ENCODE measurements at places on chromosomes 11 and 22.

- no peak for DNase-seq
Observed at GRCh38 chr22:30371981-30372380, 15.2 kb downstream of the CCDC157 start.

DNA sequence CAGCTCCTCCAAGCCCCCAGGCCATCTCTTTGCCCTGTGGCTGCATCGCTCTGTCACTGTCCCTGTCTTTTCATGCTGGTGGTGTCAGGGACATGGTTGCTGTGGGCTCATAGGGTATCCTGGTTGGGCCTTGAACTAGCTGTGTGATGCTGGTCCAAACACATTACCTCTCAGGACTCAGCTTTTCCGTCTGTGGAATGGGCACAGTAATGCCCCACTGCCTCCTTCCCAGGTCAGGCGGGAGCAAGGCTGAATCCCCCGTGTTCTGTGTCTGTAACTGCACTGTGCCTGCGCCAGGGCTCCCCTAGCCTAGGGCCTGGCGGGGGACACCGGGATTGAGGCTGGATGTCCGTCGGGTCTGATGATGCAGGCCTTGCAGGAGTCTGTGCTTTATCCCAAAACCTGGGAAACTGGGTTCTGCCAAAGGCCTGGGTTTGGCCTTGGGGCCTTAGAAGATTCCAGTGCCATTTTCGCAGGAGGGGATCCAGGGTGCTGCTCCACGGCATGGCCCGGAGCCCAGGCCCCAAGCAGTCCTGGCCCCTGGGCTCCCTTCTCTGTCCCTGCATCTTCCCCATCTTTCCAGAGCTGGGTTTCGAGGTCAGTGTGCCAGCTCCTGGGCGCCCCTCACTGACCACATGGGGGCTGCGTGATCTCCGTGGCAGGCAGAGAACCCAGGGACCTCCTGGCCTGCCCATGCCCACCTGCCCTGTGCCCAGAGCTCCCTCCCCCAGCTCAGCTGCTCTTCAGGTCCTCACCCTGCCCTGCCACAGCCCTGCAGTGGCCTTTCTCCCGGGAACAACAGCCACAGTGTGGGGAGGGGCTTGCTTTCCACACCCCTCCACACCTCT is 32.7 kb upstream of the CELSR1 start:
- peak; percentile 39 for DNase-seq

DNA sequence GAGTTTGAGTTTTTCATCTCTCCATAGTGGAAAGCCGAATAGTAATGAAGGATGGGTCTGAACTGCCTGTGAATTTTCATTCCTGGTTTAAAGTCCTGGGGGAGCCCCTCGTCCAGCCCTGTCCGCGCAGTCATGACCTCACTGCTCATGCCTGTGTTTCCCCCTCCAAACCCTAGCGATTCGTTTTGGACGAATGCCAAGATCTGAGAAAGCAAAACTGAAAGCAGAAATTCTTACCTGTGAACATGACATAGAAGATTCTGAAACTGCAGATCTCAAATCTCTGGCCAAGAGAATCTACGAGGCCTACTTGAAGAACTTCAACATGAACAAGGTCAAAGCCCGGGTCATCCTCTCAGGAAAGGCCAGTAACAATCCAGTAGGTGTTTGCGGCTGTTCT is 30.5 kb downstream of the CDPF1 start:
- DNase-seq, result peak; percentile 44

GRCh38 chr11:119844808-119845207 is 115.8 kb upstream of the NECTIN1 start:
- no peak for DNase-seq

DNA sequence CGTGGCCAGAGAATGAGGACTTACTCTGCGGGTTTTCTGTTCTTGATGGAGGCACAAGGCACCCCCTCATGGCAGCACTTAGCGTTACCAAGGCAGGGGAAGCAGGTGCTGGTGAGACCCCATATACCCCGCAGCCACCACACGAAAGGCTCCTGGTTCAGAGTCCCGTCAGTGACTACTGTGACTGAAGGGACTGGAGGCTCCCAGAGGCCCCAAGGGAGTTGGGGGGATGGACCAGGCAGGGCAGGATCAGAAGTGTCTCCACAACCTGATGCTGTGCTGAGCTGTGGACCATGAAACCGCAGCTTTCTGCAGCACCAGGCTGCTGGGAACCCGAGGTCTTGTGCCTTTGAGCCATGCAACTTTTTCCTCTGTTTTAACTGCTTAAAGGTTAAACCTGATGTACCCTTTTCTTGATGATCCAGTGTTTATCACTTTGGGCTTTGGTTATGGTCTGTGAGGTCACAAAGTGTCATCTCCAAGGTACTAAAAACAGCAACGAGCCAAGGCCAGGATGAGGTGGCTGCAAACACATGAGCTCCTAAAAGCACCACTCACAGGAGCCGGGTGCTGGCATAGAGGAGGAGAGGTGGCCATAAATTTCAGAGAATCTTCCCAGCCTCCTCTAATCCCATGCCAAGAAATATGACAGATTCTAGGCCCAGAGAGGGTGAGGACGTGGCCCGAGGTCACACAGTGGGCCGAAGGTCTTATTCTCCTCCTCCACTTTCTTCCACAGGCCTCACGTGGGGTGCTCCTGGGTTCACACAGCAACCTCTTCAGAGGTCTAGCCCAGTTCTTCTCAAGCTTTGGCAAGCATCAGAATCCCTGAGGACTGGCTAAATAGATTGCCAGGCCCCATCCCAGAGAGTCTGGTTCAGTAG is 4.2 kb upstream of the LRRC32 start:
- DNase-seq, result no peak

GRCh38 chr11:117074119-117074518 is 24.1 kb downstream of the SIK3 start:
- DNase-seq, result no peak

DNA sequence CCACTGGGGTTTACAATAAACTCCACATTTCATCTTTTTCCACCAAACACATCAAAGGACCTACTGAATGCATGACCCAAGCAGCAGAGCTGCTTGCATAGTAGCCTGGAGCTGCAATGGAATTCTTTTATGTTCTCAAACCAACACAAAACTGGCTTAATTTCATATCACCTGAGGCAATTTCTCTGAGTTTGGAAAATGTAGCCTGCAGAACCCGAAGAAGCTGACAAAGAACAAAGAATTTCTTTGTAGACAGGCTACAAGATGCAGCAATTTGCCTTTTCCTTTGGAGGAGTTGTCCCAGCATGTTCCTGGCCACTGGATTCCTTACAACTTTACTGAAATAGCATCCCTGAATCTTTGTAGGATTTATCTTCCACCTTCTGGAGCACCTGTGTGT is 5.5 kb upstream of the TECTA start:
- no peak for DNase-seq

GRCh38 chr11:77467993-77468392 is 5.9 kb downstream of the PAK1 start:
- no peak for DNase-seq

GRCh38 chr11:65575568-65576231 is at the start of gene EHBP1L1:
Gene EHBP1L1 (plus strand): TSS chr11:65576053. CDS start chr11:65576303, 250 bp downstream.
- peak; percentile 82 for DNase-seq

DNA sequence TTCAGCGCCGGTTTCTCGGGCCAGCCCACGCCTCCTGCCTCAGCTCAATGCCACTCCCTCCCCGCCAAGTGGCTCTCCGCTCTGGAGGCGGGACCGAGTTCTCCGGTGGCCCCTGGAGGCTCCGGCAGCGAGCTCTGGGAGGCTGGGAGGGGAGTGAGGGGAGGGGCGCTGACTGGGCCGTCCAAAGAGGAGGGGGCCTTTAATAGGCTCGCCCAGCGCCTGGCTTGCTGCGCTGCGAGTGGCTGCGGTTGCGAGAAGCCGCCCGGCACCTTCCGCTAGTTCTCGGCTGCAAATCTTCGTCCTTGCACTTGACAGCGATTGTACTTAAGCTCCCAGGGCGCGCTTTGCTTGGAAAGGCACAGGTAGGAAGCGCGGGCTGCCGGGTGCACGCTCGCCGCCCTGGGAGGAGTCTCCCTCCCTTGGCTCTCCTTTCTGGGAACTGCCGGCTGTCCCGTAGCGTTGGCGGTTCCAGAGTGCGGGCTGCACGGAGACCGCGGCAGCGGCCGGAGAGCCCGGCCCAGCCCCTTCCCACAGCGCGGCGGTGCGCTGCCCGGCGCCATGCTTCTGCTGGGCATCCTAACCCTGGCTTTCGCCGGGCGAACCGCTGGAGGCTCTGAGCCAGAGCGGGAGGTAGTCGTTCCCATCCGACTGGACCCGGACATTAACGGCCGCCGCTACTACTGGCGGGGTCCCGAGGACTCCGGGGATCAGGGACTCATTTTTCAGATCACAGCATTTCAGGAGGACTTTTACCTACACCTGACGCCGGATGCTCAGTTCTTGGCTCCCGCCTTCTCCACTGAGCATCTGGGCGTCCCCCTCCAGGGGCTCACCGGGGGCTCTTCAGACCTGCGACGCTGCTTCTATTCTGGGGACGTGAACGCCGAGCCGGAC is at the start of gene ADAMTS15:
Gene ADAMTS15 (plus strand): TSS at position 230 of the 894 bp plus-strand sequence. CDS start 329 bp downstream, at position 559.
- DNase-seq, result peak; percentile 50

- DNase-seq, result no peak
Observed at GRCh38 chr11:128420951-128421350, 166.4 kb downstream of the ETS1 start.

GRCh38 chr11:7060868-7061267 is 27.9 kb upstream of the RBMXL2 start:
- DNase-seq, result no peak

- peak; percentile 49 for DNase-seq
Observed at GRCh38 chr11:1307163-1307870, 2.1 kb downstream of the TOLLIP start.

DNA sequence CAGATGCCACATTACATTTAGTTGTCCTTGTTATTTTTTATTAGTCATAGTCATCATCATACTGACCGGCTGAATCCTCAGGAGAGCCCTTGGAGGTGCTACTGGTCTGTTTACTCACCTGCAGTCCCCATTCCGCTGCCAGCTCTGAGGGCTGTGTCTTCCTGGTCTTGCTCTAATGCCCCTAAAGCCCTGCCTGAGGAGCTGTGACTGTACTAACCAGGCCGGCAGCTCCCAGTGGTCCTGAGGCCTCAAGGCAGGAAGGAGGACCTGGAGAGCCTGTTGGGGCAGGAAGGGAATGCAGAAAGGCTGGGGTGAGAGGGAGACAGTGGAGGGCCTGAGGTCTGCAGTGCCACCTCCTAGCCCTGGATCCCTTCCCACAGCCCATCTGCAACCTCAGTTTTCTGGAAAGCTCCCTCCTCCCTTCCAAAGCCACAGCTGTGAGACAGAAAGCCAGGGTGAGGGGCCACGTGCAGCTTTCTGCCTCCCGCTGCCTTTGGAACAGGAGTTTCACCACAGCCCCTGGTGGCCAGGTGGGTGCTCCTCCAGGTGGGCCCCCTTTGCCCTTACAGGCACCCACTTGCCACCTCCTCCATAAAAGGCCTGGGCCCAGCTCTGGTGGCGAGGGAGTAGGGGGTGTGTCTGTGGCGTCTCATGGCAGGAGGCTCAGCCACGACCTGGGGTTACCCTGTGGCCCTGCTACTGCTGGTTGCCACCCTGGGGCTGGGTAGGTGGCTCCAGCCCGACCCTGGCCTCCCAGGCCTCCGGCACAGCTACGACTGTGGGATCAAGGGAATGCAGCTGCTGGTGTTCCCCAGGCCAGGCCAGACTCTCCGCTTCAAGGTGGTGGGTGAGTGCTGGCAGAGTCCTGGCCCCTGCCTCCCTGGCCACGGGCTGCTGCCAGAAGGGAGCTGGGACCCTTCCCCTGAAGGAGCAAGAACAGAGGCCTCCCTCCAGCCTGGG is at the start of gene ZP1:
Gene ZP1 (plus strand): TSS at position 632 of the 960 bp plus-strand sequence. CDS start 20 bp downstream, at position 652.
- no peak for DNase-seq

- no peak for DNase-seq
Observed at GRCh38 chr11:16346975-16347374, 9.4 kb downstream of the SOX6 start.

DNA sequence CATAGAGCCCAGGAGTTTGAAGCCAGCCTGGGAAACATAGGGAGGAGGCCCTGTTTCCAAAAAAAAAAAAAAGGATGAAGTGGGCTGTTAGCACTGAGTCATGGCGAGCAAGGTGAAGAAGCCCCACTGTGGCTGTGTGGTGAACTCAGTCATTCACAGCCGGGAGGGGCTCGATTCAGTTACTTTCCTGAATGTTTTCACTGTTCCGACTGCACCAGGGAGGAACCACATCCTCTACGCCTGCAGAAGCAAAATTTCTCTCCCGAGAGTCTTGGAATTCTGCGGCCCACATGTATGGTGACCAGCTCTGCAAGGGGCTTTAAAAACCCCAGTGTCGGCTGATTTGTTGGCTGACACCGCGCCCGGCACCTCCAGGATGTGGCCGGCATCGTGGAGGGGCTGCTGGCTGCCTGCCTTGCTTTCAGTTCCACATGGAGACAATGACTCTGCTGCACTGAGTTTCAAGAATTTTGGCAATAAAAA is 27.8 kb upstream of the GRAMD4 start:
- peak; percentile 51 for DNase-seq

- DNase-seq, result no peak
Observed at GRCh38 chr11:114820621-114821020, 142.3 kb downstream of the NXPE2 start.

- DNase-seq, result no peak
Observed at GRCh38 chr11:114310095-114310494, 13.9 kb downstream of the NNMT start.

- no peak for DNase-seq
Observed at GRCh38 chr11:3840004-3840869, 522 bp downstream of the RHOG start.

GRCh38 chr11:86040919-86041850 is 27.7 kb downstream of the PICALM start:
- DNase-seq, result no peak

GRCh38 chr11:76781046-76781801 is 1.9 kb upstream of the TSKU start:
- peak; percentile 80 for DNase-seq

- no peak for DNase-seq
Observed at GRCh38 chr22:28906312-28906711, 22.9 kb downstream of the ZNRF3 start.

DNA sequence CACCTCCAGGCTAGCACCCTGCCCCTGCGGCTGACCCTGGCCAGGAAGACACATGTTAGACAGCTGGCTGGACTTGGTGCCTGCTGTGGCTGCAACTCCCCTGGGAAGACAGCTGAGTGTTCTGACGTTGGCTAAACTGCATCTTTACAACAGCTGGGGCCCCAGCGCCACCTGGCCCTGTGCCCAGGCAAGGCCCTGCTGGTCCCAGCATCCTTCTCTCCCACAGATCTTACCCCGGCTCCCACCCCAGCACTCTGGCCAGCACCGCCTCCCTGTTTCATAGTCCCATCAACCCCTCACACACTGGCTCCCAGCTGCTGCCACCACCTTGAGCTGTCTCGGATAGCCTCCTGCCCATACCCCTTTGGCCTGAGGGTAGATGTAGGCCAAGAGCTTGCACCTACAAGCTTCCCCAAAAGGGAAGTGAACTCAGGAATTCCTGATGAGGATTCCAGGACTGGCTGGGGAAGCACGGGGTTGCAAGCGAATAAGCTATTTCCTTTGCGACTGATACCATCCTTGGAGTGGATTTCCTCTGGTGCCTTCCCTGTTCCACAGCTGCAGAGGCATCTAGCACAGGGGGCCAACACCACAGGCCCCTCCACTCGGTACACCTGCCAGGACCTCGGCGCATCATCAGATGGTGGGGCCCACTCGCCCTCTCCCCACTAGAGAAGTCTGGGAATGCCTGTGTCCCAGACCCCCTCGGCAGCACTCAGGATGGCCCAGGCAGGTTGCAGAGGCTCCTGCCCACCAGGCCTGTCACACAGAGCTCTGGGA is 28.5 kb downstream of the RSPH14 start:
- DNase-seq, result no peak

Measured in right lobe of liver (tissue), 6 donors.